Retina (tissue), 1 donor: ENCODE measurements at places on chromosomes 5 and 9.

GRCh38 chr5:175885813-175886212, 14.4 kb downstream of the CPLX2 start:
- DNase-seq: no peak

DNA sequence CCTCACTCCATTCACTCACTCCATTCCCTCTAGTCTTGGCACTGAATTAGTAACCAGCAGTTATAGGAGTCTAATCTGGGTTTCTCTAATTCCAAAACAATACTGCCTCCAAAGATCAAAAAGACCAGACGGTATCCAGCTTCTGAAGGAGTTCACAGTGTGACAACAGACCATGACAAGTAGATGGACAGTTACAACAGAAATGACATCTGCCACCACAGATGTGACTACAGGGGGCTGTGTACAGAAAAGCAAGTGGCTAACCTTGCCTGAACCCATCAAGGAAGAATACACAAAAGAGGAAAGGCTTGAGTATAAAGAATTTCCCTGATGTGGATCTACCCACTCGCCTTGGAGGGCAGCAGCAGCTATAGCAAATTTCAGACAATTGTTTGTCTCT, 112.4 kb downstream of the ACTL7B start:
- no peak for DNase-seq

DNA sequence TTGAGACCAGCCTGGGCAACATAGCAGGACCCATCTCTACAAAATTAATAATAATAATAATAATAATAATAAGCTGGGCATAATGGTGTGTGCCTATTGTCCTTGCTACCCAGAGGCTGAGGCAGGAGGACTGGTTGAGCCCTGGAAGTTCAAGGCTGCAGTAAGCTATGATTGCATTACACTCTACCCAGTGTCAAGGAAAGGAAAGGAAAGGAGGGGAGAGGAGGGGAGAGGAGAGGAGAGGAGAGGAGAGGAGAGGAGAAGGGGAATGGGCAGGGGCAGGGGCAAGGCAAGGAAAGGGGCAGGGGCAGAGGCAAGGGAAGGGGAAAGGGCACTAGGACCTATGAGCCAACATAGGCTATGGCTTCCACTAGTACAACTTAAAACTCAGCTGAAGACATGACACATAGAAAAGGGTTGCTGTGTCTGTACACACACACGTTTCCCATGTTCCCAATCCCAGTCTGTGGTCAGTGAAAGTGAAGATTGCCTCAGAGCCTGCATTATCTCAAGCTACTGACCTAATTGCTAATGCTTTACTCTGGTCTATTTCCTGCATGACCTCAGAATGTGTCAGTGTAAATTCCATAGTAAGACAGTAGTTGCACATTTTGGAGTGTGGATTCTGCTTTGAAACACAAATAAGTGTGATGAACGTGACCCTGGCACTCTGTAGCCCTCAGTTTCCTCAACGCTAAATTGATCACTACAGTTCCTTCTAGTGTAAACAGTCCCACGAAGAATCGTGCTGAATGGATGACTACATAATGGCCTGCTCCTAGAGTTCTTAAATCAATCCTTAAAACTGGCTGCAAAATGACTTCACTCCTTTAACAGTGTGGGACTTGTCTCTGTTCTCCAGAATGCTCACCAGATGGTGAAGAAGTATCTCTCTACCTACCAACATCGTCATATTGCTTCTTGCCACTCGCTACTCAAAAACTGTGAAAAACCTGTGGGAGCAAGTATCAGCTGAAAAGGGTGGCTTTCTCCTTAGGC, 497.0 kb downstream of the RAB3C start:
- DNase-seq: no peak

GRCh38 chr9:14480526-14480925, 166.6 kb upstream of the NFIB start:
- DNase-seq: no peak

- DNase-seq: no peak
Observed at GRCh38 chr5:34496701-34497469, 159.2 kb upstream of the RAI14 start.

DNA sequence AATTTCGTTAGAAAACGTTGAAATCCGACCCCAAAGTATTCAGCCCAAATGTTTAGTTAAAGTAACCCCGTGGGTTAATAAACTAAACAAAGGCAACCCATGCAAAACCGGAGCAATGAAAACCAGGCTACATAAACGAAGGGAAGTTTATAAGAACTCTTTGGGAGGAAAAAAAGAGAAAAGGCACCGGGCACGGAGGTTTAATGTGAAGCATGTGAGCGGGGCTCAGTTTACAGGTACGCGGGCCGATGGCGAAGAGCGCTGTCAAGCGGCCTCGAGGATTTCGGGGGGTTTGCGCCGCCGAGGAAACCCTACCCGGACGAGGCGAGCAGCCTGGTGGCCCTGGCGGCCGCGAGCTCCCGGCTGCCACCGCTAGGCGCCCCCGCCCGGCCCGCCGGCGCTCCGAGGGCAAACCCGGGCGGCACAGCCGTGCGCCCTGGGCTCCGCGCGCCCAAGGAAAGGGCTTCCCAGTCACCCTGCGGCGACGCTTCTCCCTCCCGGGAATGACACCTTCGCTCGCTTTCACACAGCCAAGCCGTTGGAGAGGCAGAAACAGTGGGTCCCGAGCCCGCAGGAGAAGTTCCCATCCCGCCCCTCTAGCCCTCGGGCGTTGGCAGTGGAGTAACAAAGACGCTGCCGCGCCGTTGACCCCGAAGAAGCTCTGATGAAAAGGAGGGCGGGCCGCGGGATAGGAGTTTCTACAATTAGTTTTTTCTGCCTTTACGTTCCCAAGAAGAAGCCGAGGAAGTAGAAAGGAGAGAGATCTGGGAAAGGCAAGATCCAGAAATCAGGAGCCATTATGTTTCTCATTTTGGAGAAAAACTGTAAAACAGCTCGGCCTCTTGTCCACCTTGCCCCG, 126.0 kb downstream of the TMEM174 start:
- DNase-seq: peak; percentile 89

DNA sequence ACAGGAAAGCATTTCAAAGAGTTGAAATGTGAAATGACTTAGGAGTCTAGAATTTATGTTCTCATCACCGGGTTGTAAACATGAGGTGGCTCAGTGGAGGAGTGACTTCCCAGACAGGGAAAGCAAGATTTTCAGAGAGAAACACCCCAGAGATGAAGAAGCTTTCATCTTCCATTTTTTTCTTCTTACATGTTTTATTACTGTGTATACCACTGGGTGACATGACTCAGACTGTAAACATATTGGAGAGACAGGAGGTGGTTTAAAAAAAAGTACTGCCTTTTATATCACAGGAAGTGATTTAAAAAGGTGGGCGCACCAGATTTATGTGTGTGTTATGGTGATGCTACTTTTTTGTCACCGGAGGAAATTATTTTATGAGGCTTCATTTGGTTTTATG, 209.1 kb upstream of the TUT7 start:
- DNase-seq: no peak

GRCh38 chr5:113167985-113168384, 191.4 kb downstream of the DCP2 start:
- DNase-seq: no peak

DNA sequence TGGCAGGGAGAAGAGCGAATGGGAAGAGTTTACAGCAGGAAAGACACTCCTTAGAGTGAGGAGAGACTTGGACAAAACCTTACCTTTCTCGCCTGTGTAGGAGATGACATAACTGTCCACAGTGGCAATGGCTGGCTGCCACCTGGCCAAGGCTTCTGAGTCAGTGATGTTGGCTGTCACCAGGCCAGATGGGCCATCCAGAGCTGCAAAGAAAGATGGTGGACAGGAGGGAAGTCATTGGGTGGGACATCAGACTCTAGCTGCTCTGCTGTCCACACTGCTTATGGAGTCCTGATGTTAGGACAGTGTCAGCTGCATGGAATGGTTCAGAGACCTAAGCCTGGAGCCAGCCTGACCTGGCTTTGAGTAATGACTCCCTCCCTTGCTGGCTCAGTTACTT, 79.8 kb downstream of the TNC start:
- DNase-seq: no peak

DNA sequence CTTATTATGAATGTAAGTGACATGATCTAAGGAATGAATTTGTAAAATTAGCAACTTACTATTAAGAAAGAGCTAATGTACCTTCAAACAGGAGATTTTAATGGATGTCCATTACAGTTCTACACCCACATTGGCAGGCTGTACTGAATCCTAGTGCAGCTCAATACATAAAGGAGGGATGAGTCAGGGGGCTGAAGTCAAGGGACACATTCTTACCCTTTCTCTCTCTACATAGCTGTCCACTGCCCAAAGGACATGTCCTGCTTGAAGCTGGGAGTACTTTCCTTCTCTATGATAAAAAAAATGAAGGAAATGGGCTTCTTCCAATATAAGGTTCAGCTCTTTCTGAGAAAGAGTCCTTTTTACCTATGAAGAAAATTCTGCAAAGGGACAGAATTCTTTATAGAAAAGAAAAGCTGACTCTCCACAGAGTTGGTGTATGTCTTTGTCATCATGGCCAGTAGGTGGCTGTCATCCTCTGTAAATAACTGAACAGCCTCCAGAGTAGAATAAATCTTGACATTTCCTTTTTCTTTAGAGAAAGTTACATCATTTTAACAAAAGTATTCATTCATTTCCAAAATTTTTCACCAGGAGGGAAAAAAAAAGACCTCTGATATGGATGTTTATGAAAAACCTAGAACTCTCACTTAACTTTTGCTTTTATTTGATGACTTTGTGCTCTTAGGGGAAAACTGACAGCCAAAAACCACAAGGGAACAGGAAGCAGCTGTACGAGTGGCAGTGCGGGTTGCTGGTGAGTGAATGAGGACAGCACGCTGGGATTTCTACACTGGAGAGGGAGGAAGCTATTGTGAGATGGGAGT, 13.1 kb upstream of the IFNA14 start:
- DNase-seq: peak; percentile 55

GRCh38 chr5:142549834-142550233, 136.1 kb downstream of the FGF1 start:
- no peak for DNase-seq

GRCh38 chr5:27963050-27963783, 924.8 kb upstream of the CDH9 start:
- no peak for DNase-seq

DNA sequence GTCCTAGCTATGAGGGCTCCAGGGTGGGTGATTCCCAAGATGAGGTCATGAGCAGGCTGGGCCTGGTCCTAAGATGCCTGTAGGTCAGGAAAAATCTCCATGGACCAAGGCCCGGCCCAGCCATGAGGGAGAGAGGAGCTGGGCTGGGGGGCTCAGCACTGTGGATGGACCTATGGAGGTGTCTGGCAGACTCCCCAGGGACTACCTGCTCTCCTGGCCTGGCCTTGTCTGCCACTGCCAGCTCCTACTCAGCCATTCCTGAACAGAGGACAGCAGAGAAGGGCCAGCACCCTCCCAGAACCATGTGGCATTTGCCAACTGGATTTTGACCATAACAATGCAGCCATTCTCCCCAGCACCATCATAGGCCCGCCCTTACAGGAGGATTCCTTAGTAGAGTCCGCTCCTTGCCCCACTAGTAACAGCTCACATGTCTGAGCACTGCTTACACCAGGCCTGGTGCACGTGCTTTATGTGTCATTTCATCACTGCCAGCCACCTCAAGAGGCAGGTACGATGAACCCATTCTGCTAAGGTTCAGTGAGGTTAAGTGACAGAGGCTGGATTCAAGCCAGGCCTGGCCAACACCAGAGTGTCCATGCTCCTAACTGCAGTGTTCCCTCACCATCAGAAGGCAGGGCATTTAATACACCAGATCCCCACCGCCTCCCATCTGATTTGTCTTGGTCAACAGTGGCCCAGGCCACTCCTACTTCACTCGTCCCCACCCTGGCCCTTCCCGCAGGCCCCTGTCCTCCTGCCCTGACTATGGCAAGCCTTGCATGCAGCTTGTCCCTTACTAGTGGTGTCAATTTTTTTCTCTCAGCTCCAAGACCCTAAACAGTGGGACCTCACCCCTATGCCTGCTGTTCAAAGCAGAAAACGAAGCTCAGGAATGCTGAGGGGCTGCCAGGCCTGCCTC, 669 bp downstream of the IL13 start:
- no peak for DNase-seq

- DNase-seq: no peak
Observed at GRCh38 chr9:93267091-93267541, 83.2 kb downstream of the WNK2 start.

DNA sequence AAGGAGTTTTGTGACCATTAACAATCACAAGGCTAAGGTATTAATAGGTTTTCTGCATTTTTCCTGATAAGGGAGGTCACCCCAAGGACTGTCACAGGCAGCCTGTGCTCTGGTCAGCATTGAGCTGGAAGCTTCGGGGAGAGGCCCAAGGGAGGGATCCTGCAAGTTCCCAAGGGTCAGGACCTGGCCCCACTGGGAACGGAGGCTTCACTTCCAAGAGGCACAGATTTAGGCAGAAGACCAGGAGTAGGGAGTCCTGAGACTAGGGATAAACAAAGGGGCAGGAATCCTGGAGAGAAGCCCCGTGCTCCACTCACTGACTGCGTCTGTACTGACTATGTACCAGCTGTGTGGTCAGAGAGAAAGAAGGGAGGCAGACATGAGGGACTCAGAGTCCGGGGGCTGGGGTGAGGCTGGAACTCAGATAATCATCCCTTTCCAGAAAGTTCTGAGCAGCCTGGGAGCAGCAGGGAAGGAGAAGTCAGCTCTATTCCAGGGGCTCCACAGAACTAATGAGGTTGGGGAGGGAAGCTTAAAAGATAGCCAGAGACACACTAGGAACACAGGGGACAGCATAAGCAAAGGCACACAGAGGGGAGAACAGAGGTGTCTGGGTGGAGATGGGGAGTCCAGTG, 37.8 kb downstream of the B4GALT1 start:
- no peak for DNase-seq

- DNase-seq: no peak
Observed at GRCh38 chr9:102049586-102050246, 311.3 kb upstream of the GRIN3A start.

- no peak for DNase-seq
Observed at GRCh38 chr9:8705861-8706260, 906.3 kb upstream of the DMAC1 start.

- no peak for DNase-seq
Observed at GRCh38 chr5:1222147-1222546, 3.0 kb upstream of the SLC6A18 start.

GRCh38 chr9:136729144-136729543, 13.6 kb downstream of the LCN10 start:
- DNase-seq: no peak

- DNase-seq: no peak
Observed at GRCh38 chr9:12271421-12271891, 421.7 kb upstream of the TYRP1 start.

- DNase-seq: no peak
Observed at GRCh38 chr5:68408345-68408871, 192.9 kb downstream of the PIK3R1 start.

GRCh38 chr5:143108498-143109128, 294.9 kb downstream of the NR3C1 start:
- no peak for DNase-seq
